ENCODE measurements at places on chromosomes 6 and 20.

GRCh38 chr20:52892023-52892422 lies 80.1 kb upstream of the TSHZ2 start:
- no peak for DNase-seq

DNA sequence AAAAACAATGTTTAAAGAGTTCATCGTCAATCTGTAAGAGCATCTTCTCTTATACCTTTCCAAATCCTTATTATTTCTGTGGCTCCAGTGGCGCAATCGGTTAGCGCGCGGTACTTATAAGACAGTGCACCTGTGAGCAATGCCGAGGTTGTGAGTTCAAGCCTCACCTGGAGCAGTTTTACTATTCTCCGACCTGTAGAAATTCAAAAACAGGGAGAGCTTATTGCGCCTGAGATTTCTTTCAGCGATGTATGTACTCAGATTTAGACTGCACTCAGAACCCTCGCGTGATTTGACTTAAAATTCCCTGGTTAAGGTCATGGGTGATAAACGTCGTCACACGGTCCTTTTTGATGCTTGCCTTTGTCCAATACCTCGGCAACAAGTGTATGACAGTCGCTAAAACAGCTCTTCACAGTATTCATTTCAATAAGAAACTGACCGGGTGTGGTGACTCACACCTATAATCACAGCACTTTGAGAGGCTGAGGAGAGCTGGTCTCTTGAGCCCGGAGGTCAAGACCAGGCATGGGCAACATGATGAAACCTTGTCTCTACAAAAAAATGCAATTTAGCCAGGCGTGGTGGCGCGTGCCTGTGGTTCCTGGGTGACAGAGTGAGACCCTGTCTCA lies 11.9 kb downstream of the GPX5 start:
- DNase-seq = no peak

GRCh38 chr6:131062241-131063027 lies 611 bp downstream of the EPB41L2 start:
- no peak for DNase-seq

GRCh38 chr6:138811866-138812265 lies 16.0 kb downstream of the ECT2L start:
- DNase-seq = no peak

DNA sequence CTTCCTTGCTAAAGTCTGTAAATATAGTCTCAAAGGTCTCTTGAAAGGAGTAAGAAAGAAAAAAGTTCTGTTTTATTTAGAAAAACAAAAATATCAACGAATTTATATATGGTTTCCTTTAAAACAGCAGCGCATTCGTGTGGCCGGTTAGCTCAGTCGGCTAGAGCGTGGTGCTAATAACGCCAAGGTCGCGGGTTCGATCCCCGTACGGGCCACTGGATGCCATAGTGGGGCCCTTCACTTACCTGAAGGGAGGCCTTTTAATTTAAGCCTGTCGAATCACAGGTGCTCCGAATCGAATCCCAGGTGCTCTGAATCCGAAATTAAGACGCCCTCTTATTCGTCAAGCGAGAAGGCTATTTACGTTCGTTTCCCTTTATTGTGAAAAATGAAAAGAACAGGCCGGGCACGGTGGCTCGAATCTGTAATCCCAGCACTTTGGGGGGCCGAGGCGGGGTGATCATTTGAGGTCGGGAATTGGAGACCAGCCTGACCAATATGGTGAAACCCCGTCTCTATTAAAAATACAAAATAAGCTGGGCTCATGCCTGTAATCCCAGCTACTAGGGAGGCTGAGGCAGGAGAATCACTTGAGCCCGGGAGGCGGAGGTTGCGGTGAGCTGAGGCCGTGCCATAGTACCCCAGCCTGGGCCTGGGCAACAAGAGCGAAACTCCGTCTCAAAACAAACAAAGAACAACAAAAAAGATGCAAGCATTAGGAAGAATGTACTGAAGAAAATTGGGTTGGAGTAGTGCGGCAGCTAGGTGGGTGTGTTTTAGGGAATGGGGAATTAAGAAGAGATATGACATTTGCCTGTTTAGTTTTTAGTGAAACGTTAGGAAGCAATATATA lies 195.8 kb upstream of the ZNF184 start:
- DNase-seq = peak; percentile 82

GRCh38 chr6:32668226-32668747 lies 1.8 kb upstream of the HLA-DQB1 start:
- DNase-seq = no peak

Measured in PC-9 (cell line).